Activated CD8-positive, alpha-beta memory T cell treated with anti-CD3 and anti-CD28 coated beads for 1 hour (primary cell): ENCODE measurements at places on chromosomes 7 and 10.

DNA sequence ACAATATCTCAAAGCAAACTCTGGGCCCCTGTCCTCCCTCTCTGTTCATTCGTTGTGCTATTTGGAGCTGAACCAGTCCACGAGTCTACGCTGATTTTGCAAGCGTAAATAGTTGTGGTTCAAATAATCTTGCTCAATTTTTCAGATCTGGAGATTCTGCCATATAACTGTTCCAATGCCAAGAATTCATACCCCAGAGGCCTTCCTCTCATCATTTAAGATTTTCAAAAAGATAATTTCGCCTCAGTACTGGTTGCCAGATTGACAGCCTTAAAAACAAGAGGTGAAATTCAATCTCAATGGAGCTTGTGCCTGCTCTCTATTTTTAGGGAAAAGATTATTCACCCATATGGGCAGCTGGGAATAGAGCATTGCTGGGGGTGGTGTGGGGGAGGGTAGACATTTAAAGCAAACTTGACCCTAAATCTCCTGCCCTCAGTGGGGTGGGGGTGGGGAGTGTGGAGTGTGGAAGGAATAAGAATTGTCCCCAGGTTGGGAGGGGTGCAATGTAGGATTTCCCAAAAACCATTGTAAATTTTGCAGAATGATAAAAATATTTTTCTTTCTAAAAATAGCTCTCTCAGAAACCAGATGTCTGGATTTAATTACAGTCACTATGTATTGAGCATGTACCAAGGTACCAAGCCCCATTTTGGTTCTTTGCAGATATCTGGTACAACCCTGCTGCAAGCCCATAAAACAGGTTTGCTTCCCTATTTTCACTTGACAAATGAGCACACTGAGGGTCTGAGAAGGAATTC, 104.7 kb upstream of the EEPD1 start:
- DNase-seq, result no peak

DNA sequence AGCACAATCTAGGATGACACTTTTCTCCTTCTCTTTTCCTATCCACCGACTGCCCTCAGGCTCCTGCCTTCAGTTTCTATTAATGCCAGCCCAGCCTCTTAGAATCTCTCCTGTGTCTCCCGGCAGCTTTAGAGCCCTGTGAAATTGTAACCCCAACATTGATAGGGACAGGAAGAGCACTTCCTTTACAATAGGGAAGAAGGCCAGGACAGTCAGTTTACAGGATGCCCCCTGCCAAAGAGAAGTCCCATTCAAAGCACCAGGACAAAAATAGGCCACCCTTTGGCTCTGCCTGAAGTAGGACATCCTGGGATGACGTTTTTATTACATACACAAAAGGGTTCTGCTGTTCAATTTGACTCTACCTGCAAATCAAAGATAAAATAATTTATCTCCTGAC, 64.7 kb upstream of the ANK3 start:
- no peak for DNase-seq

DNA sequence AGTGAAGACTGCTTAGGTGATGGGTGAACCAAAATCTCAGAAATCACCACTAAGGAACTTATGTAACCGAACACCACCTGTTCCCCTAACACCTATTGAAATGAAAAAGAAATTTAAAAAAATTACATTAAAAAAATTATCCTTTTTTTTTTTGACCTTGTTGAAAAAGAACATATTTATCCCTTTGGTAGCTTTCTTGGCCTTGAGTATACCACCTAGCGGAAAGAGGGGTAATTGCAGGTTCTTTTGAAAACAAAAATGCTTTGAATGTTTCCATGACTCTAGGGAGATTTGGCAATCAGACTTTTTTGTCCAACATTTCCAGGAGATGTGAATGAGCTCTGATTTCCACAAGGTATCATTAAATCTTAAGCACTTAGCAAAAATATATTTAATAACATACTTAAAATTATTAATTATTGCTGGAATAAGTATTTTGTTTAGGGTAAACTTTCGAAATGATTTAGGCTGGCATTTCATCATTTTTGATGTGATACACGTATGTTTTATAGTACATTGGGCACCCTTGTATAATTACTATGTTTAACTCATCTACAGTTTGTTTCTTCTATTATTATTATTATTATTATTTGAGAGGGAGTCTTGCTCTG, 47.0 kb upstream of the ELMO1 start:
- no peak for DNase-seq

GRCh38 chr10:17213646-17214349, 12.3 kb upstream of the TRDMT1 start:
- DNase-seq, result no peak

GRCh38 chr7:82375713-82376112, 67.9 kb downstream of the CACNA2D1 start:
- DNase-seq, result no peak

- DNase-seq, result peak; percentile 47
Observed at GRCh38 chr7:116210345-116211005, at the start of gene TES. TES (plus strand) TSS chr7:116210539; CDS start chr7:116210708, 169 bp downstream.

DNA sequence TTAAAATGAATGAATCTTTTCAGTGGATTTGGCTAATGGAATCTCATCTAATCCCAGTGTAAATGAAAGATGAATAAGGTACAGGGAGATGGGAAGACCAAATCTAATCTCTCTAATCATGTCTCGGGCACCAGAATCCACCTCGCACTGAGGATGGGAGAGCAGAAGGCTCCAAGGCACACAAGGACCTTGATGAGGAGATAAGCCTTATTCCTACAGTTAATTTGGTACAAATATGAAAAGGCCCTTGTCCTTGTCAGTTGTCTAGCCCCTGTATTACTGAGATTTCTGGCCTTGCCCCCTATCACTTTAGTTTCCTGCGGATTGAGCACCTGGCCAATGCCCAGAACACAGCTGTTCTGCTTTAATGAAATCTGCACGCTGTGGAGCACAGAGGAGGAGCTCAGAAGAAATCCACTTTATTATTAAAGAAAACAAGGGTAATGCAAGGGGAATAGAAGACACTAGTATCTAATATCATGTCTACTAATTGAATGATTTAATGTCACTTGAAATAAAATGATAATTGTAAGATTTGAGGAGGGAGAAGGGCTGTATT, 321.4 kb upstream of the HGF start:
- no peak for DNase-seq

DNA sequence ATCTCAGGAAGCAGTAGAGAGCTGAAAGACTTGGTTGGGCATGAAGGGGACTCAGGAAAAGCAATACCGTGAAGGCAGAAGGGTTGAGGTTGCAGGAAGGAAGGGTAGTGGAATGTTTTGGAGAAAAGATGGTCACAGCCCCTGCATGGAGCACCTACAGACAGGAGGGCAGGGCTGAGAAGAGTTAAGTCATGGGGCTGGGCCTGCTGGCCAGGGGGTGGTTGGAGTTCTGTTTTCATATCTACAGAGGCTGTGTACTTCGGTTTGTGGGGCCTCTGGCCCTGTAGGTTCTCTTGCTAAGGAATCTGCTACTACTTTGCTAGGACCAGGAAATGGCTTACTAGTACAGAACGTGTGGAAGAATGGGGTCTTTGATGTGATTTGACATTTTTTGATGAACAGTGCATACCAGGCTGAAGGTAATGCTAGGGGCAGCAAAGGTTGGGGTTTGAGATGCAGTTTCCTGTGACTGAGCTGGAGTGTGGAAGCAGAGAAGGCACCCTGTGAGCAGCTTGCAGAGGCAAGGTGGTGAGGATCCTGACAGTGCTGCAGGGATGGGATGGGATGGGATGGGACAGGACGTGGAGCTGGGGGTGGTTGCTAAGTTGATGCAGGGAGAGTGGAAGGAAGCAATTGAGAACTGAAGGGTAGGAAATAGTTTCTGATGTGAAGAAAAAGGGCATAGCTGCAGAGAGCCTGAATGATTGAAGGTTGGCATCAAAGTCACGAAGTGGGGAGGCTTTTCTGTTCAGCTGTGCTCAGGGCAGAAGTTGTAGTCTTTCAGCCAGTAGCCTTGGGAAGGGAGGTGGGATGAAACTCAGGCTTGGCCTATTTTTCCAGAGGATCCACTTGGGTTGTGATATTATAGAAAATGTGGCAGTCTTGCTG, 7.8 kb downstream of the RPS24 start:
- DNase-seq, result no peak

DNA sequence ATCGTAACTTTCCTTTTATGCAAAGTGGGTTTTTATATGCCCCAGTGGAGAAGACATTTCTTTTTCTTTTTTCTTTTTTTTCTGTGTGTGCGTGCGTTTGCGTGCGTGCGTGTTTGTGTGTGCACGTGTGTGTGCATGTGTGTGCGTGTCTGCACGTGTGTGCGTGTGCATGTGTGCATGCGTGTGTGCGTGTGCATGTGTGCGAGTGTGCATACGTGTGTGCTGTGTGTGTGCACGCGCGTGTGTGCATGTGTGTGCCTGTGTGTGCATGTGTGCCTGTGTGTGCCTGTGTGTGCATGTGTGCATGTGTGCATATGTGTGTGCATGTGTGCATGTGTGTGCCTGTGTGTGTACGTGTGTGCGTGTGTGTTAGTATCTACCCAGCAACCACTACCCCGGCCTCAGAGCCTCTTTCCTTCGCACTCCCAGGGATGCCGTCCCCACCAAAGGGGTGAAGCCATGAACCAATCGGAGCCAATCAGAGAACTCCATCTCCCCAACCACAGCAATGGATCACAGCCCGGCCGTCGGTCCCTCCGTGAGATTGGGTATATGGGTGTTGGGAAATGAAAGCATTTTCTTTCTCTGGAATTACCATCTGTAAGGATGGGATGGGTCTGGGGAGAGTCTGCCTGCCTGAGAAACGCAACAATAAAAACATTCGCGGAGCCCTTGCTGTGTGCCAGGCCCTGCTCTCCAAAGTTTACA, 92.3 kb downstream of the ELFN1 start:
- DNase-seq, result no peak
